ENCODE measurements at places on chromosomes 1 and 21.

DNA sequence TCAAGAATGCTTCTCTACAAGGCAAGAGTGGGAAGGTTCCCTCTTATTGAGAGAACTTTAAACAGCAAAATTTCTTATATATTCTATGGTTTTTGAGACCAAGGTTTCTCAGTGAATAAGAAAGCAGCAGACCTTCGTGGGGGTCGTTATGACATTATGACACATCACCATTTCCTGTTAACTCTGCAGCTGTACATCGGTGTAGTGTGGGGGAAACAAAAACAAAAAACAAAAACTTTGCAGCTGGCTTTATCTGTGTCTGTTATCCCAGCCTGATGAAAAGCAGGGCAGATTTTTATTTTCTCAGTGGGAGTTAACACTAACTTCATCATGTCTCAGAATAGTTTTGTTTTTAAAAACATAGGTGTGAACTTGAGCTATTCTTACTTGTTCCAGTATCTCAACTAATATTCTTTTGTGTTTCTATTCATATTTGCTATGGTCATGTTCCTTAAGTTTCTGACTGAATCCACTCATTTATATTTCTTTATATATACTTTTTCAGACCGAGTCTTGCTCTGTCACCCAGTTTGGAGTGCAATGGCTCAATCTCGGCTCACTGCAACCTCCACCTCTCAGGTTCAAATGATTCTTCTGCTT lies 2.1 kb downstream of the SDE2 start:
- no peak for DNase-seq

GRCh38 chr1:118890851-118891384 lies 97.2 kb downstream of the TBX15 start:
- no peak for DNase-seq

DNA sequence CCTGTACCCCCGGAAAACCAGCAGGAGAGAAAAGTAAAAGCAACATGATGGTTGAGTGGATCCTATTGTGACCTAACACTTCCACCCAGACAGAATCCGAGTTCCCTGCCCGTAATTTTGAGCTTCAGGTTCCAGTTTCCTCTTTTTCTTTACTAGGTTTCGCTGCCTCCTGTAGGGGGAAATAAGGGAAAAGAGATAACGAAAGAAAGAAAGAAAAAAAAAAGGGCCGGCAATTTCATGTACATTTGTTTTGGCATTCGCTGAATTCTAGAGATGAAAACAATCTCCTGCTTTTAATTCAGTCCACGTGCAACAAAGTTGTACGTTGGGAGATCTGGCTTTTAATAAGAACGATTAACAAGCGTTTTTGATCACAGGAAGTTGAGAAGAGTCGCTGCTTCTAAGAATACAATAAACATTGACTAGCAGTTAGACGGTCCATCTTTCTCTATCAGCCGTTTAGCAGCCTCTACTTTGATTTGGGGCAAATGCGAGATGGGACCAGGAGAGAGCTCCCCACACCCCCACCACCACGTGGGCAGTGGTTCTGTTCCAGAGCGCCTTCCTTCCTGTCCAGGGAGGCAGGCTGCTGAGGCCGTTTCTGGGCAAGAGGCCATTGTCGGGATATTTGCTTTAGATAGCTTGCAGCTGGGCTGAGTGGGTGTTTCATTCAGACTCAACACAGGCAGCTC lies 155.9 kb upstream of the RUNX1 start:
- peak; percentile 71 for DNase-seq

- no peak for DNase-seq
Observed at GRCh38 chr1:53766194-53766742, 27.3 kb upstream of the GLIS1 start.

DNA sequence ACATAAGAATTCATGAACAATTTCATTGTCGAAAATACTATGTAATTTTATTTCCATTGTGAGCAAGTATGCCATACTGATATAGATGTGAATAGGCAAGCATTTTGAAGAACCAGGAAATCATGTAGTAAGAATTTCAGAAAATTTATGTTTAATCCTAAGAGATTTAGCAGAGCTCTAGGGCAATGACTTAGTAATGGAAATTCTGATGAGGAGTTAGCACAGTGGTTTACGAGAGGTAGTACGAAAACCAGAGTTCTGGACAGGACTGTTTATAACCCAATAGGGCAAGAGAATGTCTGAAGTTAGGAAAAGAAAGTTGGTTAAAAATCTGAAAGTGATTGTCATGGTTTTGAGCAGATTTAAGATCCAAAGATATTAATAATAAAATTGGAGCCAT lies 439.6 kb upstream of the DEPDC1 start:
- DNase-seq: no peak

DNA sequence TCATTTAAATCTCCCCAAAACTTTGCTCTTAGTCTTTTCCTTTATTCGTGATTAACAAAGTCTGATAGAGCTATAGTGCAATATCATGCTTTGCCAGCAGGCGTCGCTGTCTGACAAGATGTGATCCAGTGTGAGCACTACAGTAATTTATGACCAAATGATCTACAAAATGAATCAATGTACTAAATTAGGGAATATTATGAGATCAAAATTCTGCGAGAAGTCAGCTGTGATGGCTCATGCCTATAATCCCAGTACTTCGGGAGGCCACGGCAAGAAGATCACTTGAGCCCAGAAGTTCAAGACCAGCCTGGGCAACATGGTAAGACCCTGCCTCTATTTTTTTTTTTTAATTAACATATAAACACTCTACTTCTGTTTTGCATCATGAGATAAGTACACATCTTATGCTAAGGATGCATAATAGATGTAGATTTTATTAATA lies 3.6 kb upstream of the SPSB1 start:
- DNase-seq: no peak

GRCh38 chr1:6300342-6301048 lies 39.6 kb upstream of the GPR153 start:
- no peak for DNase-seq

DNA sequence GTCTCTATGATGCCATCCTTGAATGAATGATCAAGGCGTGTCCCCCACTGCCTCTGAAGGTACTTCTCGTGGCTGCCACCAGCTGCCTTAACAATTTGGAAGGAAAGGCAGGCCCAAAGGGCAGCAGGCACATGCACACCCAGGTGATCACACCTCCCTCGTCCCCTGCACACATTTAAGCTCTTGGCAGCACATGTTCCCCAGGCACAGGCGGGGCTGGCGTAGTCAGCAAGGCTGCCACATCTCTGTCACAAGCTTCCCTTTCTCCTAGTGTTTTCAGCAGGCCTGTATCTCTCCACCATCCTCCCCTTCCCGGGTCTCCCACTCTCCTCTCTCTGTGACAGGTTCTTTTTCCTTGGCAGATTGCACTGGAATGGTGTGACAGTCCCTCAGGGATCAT lies 111.9 kb downstream of the CACNA1E start:
- no peak for DNase-seq

GRCh38 chr1:102884238-102884637 lies 224.1 kb downstream of the COL11A1 start:
- DNase-seq: no peak

DNA sequence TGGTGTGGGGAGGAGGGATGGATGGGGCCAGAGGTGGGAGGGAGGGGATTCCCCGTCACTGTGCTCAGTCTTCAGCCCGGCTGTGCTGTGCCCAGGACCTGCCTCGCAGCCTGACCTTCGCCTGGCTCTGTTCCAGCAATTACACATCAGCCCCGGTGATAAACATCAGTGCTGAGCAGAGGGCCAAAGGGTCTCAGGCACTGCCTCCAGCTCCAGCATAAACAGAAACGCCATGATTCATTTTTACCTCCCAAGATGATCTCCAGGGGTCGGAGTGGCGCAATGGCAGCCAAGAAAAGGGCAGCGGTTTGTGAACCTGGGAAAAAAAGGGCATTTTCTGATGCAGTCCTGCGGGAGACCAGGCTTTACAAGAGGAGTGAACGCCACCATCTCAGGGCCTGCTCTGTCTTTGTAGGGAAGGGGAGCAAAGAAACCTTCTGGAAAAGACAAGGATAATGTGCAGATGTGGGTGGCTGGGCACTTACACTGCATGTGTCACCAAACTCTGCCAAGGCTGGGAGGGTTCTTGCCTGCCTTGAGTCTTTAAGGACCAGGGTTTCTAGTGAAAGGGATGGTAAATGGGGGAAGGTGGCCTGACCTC lies 28.1 kb downstream of the SHISA4 start:
- peak; percentile 48 for DNase-seq

DNA sequence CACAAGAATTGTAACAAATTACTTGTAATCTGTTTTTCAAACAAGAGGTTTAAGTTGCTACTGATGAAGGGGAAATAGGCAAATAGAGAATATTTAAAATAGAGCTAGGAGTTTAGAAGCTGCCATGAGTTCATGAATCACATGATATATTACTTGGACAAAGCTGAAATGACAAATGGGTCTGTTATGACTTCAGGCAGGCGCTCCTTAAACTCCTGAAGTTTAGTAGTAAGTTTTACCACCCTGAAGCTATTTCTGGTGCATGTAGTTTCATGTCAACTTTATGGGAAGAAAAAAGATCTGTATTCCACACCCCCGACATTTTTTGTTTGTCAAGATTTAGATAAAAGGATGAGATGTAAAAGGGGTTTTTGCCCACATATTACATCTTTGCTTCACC lies 58.5 kb downstream of the PLA2G4A start:
- DNase-seq: no peak

GRCh38 chr1:29460694-29461093 lies 224.4 kb downstream of the PTPRU start:
- DNase-seq: no peak

- no peak for DNase-seq
Observed at GRCh38 chr1:232422098-232422497, 207.8 kb downstream of the SIPA1L2 start.

- no peak for DNase-seq
Observed at GRCh38 chr1:204972426-204972825, 70.6 kb upstream of the CNTN2 start.

- no peak for DNase-seq
Observed at GRCh38 chr1:39590546-39590945, 14.0 kb upstream of the PABPC4 start.

DNA sequence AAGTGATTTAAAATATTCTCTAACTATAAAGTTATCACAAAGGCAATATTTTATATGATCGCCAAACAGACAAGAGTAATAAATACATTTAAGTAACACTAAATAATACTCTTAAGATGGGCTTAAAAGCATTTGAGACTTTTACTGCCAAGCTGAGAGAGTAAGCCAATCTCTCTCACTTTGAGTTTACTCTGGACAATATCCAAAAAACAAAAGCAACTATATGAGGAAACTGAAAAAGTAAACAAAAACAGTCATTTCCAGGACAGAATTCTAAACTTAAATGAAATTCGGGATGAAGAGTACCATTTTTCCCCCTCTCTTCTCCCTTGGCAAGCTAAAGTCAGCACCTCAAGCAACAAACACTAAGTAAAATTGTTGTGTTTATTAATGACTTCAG lies 173.2 kb downstream of the COP1 start:
- DNase-seq: no peak

DNA sequence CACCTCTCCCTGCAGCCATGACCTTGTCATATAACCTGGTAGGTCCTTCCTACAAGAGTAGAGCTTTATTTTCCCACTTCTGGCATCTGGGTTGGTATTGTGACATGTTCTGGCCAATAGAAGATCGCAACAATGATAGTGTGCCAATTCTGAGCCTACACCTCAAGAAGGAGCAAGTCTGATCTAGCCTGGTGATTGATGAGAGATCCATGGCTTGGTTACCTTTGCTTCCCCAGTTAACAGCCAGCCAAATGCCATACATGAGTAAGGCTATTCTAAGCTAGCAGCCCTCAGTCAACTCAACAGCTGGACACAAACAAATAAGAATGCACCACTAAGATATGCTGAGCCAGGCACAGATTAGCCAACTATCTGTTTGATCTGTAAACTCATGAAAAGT lies 226.7 kb downstream of the LMO4 start:
- no peak for DNase-seq

- no peak for DNase-seq
Observed at GRCh38 chr1:1683104-1683905, 9.3 kb downstream of the SLC35E2B start.

DNA sequence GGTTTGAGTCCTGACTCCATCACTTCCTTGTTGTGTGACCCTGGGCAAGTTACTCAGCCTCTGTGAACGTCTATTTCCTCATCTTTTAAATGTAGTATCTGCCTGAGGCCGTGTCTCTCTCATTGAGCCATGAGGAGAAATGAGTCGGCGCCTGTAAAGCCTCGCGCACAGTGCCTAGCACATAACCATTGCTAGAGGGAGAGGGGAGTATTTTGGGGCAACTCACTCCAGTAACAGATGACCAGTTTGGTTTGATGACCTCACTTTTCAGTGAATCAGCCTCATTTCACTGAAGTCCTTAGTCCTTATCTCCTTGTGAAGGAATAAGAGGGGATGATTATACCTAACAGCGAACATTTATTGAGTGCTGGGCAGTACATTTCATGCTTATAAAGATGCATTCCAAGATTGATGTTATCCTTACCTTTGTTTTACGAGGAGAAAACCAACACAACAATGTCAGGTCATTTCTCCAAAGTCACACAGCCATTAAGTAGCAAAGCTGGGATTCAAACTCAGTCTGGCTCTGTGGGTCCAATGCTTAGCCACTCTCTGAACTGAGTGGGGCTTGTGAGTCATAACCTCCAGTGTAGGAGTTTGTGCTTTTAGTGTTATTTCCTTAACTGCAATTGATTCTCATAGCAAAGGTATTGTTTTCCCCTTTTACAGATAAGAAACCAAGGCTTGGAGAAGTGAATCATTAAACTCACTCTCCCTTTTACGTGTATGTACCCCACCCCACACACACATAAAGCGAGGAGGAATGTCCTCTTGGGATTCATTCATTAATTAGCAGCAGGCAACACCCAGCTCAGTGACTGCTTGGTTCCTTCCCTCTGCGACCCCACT lies 25.9 kb downstream of the KCNC4 start:
- peak; percentile 16 for DNase-seq

- no peak for DNase-seq
Observed at GRCh38 chr1:66265796-66266195, 268.2 kb upstream of the SGIP1 start.

DNA sequence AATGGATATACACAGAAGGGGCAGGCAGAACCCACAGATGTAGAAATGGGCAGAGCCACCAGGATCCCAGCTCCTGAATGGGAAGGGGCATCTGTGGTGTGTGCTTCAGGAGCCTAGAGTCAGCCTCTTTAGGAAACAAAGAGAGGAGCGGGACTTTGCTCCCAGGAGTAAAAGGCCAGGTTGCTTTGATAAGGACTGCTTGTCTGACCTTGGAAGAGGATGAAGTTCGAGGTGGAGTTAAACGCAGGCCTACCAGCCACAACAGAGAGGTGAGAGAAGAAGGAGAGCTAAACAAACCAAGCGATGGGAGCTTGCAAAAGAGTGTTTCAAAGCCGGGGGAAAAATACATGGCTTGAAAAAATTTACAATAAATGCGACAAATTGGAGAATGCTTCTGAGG lies 49.9 kb upstream of the TMPRSS2 start:
- no peak for DNase-seq

Measured in fibroblast of skin of left quadriceps (primary cell).